NCI-H510A treated with DMSO at 0.1 percent for 48 hours (cell line): ENCODE measurements at places on chromosomes 2 and 18.

- DNase-seq, result no peak
Observed at GRCh38 chr2:54914637-54915036, 135.6 kb downstream of the RTN4 start.

GRCh38 chr2:24026233-24026632 lies 16.3 kb downstream of the MFSD2B start:
- no peak for DNase-seq

GRCh38 chr2:30349691-30350090 lies 97.4 kb upstream of the LCLAT1 start:
- no peak for DNase-seq

- DNase-seq, result no peak
Observed at GRCh38 chr2:2707206-2707991, 376.3 kb upstream of the MYT1L start.

DNA sequence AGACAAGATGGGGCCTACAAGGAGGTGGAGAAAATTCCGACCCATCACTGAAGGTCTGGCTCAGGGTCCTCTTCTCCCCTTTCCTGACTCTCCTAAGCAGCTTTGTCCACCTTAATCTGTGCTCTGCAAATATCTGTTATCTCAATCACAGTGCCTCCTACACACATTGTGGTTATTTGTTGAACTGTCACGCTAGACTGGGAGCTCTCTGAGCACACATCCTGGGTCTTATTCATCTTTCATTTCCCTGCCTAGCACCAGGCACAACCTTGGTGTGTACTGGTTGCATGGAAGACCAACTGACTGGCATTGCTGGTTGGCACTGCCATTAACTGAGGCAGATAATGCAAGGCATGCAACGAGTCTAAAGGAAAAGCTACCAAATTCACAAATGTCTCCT lies 122.9 kb upstream of the ST6GAL2 start:
- no peak for DNase-seq

GRCh38 chr2:191246820-191247380 lies 1.7 kb downstream of the MYO1B start:
- DNase-seq, result no peak

DNA sequence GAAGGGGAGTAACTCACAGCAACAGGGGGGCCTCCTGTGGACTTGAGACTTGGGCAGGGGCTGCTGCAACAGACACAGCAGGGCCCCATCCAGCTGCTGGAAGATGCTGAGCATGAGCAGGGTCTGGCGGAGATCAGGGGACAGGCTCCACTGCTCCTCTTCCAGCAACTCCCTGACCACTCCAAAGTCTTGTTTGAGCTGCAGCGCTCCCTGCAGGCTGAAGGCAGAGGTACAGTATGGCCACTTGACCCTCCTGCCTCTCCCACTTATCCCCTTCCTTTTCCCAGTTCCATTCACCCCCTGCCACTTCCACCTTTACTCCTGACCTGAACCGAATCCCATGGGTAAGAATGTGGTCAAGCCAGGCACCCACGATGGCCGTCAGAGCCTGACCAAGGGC lies 2.4 kb upstream of the MRPL53 start:
- DNase-seq, result no peak

DNA sequence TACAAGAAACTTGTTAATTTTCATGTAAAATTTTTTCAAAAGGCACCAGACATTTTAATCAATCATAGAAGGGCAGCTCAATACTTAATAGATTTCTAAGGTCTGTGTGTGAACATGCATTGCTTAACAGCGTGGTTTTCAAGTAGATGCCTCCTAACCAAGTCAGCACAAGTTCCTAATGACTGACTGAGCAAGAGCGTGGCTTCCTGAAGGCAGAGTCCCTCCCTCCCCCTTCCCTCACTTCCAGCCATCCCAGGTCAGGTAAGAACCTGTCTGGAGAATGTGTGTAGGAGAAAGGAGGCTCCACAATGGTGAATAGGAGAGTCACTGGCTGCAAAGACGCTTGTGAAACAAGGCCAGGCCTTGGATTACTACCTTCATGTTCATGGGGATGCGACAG lies 33.5 kb upstream of the DAPL1 start:
- no peak for DNase-seq

- no peak for DNase-seq
Observed at GRCh38 chr2:150729495-150729955, 242.1 kb upstream of the RND3 start.
